ENCODE measurements at places on chromosomes 2 and 18. TPM values are rescaled to one million over a fixed set of nuclear protein-coding genes. Genes with fewer than 3 reads are reported as not detected.

- no peaks in the 10 kb centered on the region for H3K27me3 ChIP-seq
- no peak overlapping the region for H3K4me3 ChIP-seq
- no peak for DNase-seq
- no peak overlapping the region for H3K27ac ChIP-seq
Measured at GRCh38 chr18:54181856-54182602, 42.4 kb downstream of the MBD2 start.

- H3K36me3 ChIP-seq, result no peaks in the 10 kb centered on the region
- no peak overlapping the region for H3K4me3 ChIP-seq
- peak overlapping the region; percentile 30 for H3K27ac ChIP-seq
- H3K4me1 ChIP-seq, result peaks cover 10% of the 10 kb centered on the region
- H3K27me3 ChIP-seq, result no peaks in the 10 kb centered on the region
Measured at GRCh38 chr2:222751821-222752719, 80.6 kb downstream of the MOGAT1 start.

DNA sequence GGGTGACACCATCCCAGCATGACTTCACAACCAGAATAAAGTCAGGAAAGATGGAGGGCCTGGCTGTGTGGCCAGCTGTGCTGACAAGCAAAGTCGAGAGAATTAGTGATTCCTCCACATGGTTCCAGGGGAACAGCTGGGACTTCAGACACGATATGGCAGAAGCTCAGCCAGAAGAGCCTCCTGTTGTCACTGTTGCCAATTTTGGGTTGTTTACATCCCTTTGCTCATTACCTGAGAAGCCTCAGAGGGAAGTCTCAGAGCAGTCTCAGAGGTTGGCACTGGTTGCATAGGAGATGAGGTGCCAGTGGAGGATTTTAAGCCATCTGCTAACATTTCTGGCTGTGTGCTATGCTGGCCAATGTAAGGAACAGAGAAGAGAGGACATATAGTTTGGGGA, 16.0 kb downstream of the LINC00305 start:
- no peaks in the 10 kb centered on the region for H3K27me3 ChIP-seq
- H3K27ac ChIP-seq, result no peak overlapping the region
- DNase-seq, result no peak

GRCh38 chr2:212299943-212300342, 238.7 kb downstream of the ERBB4 start:
- no peak overlapping the region for H3K27ac ChIP-seq
- no peaks in the 10 kb centered on the region for H3K27me3 ChIP-seq
- DNase-seq, result no peak
- no peak overlapping the region for H3K4me3 ChIP-seq

DNA sequence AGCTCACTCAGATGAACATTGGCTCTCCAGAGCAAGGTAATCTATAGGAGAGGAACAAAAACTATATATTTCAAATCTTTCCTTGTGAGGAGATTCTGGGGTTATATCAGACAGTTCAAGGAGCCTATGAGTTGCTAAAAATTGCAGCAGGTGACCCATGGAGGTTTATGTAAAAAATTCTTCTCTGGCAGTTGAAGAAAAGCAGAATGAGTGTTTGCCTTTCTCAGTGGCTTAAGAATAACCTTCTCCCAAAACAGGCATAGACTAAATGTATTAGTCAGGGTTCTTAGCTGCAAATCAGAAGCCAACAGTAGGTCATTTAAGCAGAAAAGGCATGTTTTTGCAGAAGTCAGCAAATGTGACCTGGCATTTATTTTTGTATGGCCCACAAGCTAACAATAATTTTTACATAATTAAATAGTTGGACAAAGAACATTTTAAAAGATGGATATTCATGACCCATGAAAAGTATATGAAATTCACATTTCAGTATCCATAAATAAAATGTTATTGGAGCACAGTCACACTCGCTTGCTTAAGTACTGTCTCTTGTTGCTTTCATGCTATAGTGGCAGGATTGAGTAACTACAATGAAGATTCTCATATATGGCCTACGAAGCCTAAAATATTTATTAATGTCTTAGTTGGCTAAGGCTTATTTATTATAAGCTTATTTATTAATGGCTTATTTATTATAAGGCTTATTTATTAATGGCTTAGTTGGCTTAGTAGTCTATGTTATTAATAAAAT, 93.4 kb upstream of the TLK1 start:
- H3K27me3 ChIP-seq, result no peaks in the 10 kb centered on the region
- H3K4me1 ChIP-seq, result no peaks in the 10 kb centered on the region
- H3K36me3 ChIP-seq, result no peaks in the 10 kb centered on the region
- DNase-seq, result no peak

Gene SNORC
- 0.61 TPM for polyA plus RNA-seq

GRCh38 chr18:56283316-56283715, 355.1 kb downstream of the TXNL1 start:
- no peak overlapping the region for H3K4me3 ChIP-seq
- H3K27ac ChIP-seq, result no peak overlapping the region
- no peaks in the 10 kb centered on the region for H3K27me3 ChIP-seq
- no peaks in the 10 kb centered on the region for H3K36me3 ChIP-seq

DNA sequence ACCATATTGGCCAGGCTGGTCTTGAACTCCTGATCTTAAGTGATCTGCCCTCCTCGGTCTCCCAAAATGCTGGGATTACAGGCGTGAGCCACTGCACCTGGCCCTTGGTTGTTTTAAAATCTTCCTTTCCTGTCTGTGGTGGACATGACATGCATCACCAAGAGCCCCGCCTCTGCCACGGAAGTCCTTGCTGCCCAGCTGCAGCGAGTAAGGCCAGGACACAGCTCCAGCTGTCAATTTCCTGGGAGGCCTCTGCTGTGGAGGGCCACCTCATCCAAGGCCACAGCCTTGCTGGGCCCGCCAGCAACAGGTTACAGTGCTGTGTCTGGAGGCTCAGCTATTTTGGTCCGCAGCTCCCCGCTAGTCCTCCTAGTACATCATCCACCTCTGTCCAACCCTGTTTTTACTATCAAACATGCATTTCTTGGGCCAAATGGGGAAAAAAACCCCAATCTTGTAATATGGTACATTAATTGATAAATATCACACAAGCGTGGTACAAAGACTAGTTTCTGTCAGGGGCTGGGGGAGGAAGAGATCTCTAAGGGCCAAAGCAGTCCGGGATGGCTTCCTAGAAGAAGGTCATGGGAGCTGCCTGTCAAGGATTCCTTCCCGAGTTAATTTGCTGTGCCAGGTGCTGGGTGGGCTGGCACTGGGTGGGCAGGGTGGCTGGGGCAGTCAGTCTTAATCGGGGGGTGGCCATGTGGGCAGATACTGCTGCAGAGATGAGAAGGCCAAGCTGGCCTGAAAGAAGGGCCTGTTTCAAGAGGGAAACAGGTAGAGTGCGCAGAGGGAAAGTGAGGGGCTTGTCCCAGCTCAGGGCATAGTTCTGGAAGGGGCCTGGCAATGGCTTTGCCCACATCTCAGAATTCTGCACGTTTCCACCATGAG, 100.5 kb downstream of the INHBB start:
- no peak overlapping the region for H3K4me3 ChIP-seq
- DNase-seq, result no peak
- no peak overlapping the region for H3K27ac ChIP-seq
- H3K4me1 ChIP-seq, result no peaks in the 10 kb centered on the region
- H3K27me3 ChIP-seq, result peaks cover 37% of the 10 kb centered on the region

Gene LHCGR
- not detected for polyA plus RNA-seq

GRCh38 chr2:163640542-163641193, 95.1 kb downstream of the FIGN start:
- H3K4me3 ChIP-seq, result no peak overlapping the region
- H3K27me3 ChIP-seq, result no peaks in the 10 kb centered on the region
- DNase-seq, result no peak
- no peak overlapping the region for H3K27ac ChIP-seq

Gene CPLX4
- not detected for polyA plus RNA-seq

DNA sequence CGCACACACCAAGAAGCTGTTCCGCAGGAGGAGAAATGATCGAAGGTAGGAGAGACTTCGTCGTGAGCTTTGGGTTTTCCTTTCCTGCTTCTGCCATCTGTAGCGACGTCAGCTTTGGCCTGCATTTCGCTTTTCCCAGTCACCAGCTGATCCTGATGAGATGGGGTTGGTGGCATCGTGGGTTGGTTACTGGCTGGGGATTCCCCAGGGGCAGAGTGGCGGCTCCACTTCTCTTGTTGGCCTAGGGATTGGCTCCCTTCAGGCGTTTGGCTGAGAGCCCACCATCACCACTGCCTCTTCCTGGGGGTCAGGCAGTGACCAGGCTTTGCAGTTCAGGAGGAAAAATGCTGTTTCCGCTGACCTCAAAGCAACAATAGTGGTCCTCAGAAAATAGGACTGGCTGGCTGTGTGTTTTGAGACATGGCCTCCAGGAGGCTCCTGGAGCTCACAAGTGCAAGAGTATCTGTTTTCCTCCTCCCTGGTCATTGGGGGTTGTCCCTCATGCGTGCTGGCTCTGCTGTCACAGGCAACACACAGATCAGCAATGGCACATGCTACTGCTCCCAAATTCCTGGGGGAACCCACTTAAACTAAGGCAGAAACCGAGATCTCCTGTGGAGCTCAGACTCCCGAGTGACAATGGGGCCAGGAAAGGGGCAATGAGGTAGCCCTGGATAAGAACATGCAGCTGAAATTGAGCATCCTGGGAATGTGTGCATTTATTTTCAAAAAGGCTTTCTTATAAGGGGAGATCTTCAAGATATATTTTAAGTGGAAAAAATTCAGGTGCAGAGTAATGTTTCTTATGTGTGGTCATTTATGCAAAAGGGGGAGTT, 173.0 kb downstream of the CTIF start:
- no peak overlapping the region for H3K27ac ChIP-seq
- H3K27me3 ChIP-seq, result no peaks in the 10 kb centered on the region
- no peak overlapping the region for H3K4me3 ChIP-seq
- H3K4me1 ChIP-seq, result peaks cover 43% of the 10 kb centered on the region

DNA sequence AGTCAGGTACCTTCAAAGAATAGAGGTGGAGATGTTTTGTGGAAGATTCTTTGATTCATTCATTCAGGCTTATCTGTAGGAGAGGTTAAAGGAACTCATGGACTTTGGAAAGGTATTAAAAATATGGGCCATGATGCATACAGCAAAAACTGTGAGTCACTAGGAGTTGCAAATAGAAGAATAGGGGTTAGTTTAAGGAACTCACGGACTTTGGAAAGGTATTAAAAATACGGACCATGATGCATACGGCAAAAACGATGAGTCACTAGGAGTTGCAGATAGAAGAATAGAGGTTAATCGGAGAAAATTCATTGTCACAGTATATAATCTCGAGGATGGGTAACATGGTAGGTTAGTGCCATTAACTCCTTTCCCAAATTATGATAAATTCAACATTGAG, 41.2 kb downstream of the SLC9A2 start:
- H3K4me3 ChIP-seq, result no peak overlapping the region
- DNase-seq, result no peak
- H3K27me3 ChIP-seq, result no peaks in the 10 kb centered on the region
- H3K36me3 ChIP-seq, result no peaks in the 10 kb centered on the region
- H3K27ac ChIP-seq, result no peak overlapping the region

DNA sequence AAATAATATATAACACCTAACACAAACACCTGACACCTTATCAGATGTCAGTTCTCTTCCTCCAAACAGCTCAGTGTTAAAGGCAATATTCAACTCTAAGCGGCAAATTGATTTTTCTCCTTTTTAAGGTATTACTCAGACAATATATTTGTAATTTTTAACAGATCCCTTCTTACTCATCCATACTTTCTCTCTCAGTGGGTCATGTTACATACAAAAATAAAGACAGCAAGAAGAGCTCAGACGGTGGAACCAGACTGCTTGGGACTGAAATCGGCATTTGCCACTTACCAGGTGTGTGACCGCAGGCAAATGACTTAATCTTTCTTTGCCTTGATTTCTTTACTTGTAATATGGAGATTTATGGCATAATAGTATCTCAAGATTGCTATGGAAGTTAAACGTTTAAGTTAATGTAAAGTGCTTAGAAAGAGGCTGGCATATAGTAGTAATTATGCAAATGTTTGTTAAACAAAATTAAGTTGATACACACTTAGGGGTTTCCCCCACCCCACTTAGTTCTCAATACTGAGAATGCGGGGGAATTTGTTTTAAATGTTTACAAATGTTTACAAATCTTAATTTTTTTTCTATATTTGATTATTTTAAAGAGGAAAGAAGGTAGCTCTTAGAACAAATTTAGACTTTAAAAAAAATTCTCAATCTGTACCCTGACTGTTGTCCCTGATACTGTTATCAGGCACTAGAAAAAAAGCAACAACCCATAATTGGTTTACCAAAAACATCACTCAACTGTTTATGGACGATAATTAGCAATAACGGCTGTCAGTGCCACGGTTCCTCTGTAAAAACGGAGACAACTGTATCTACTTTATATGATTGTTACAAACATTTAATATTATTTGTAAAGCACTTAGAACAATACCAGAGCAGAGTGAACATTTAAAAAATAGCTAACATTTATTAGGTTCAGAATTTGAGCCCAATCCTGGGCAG, 25.6 kb downstream of the MAP3K2 start:
- H3K27me3 ChIP-seq, result no peaks in the 10 kb centered on the region
- peaks cover 11% of the 10 kb centered on the region for H3K4me1 ChIP-seq
- H3K4me3 ChIP-seq, result no peak overlapping the region
- no peaks in the 10 kb centered on the region for H3K36me3 ChIP-seq

Gene IL1RL1
- not detected for polyA plus RNA-seq

- H3K27me3 ChIP-seq, result no peaks in the 10 kb centered on the region
- no peaks in the 10 kb centered on the region for H3K36me3 ChIP-seq
- no peak for DNase-seq
- H3K4me3 ChIP-seq, result no peak overlapping the region
- H3K27ac ChIP-seq, result no peak overlapping the region
- no peaks in the 10 kb centered on the region for H3K4me1 ChIP-seq
Measured at GRCh38 chr2:194566907-194567660, 1089.9 kb upstream of the SLC39A10 start.

Gene LYPD6B
- polyA plus RNA-seq, result not detected

GRCh38 chr18:36593001-36593400, 235.8 kb downstream of the TPGS2 start:
- no peaks in the 10 kb centered on the region for H3K36me3 ChIP-seq
- no peaks in the 10 kb centered on the region for H3K27me3 ChIP-seq
- no peak overlapping the region for H3K4me3 ChIP-seq
- no peaks in the 10 kb centered on the region for H3K4me1 ChIP-seq
- no peak overlapping the region for H3K27ac ChIP-seq

DNA sequence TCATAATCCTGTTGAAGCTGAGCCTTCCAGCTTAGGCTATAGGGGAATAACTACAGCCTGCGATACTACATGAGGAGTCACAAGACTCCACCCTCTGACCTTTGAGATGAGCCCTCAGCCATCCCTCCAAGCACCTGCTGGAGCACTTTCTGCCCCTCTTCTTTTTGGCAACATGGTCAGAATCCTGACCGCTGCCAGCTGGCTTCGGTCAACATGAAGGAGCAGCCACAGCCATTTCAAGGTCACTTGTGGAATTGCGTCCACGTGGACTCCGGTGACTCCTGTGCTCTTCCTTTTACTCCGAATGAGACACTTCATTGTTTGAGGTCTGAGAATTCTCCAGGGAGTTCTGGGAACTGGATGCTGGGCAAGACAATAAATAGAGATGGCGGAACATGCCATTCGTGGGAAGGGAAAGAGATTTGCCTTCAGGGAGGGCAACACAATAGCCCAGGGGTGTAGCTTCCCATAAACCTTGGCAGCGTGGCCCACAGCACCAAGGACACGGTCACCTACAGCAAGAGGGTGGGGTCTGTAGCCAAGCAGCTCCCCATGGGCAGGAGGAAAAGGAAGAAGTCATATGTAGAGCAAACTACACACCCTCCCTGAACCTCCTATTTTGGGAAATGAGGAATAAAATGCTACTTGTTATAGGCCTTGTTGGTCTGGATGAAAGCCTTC, 73.3 kb upstream of the PPP1CB start:
- DNase-seq, result no peak
- H3K27me3 ChIP-seq, result no peaks in the 10 kb centered on the region
- no peak overlapping the region for H3K4me3 ChIP-seq
- H3K36me3 ChIP-seq, result no peaks in the 10 kb centered on the region
- no peak overlapping the region for H3K27ac ChIP-seq
- peaks cover 5% of the 10 kb centered on the region for H3K4me1 ChIP-seq

- H3K36me3 ChIP-seq, result no peaks in the 10 kb centered on the region
- no peak overlapping the region for H3K4me3 ChIP-seq
- no peaks in the 10 kb centered on the region for H3K4me1 ChIP-seq
- H3K27me3 ChIP-seq, result no peaks in the 10 kb centered on the region
Measured at GRCh38 chr2:181643151-181643550, 13.8 kb downstream of the CERKL start.
